ENCODE measurements at places on chromosomes 3 and 15.

- no peak for DNase-seq
Measured at GRCh38 chr15:58513726-58514336, 82.0 kb downstream of the LIPC start.

GRCh38 chr3:55526332-55527030 is 39.4 kb upstream of the WNT5A start:
- no peak for DNase-seq

- no peak for DNase-seq
Measured at GRCh38 chr15:40441565-40442531, 1.1 kb downstream of the BAHD1 start.

DNA sequence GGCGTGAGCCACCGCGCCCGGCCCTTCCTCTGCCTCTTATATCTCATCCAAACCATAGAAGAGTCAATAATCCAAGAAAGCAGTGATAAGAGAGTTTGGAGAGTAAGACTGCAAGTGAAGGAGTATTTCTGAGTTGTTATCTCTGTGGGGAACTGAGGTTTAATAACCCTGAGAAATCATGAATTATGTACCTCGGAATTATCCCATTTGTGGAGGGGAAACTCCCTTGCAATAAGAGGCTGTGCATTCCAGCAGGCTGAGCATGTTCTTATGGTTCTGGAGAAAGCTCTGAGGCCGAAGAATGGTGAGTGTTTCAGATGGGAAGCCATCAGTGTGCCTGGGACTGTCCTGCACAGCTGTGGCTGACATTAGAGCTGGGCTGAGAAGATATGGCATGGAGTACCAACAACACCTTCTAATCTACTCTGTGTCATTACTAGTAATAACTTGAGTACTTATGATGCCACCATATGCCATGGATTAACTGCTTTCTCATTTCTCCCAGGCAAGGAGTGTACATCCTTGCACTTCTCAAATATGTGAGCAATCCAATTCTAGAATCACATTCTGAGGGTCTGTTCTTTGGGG is 31.4 kb upstream of the NOX5 start:
- DNase-seq, result no peak

- no peak for DNase-seq
Measured at GRCh38 chr3:57960174-57960505, 48.1 kb upstream of the FLNB start.

- DNase-seq, result no peak
Measured at GRCh38 chr3:190073264-190074008, 47.3 kb downstream of the P3H2 start.

DNA sequence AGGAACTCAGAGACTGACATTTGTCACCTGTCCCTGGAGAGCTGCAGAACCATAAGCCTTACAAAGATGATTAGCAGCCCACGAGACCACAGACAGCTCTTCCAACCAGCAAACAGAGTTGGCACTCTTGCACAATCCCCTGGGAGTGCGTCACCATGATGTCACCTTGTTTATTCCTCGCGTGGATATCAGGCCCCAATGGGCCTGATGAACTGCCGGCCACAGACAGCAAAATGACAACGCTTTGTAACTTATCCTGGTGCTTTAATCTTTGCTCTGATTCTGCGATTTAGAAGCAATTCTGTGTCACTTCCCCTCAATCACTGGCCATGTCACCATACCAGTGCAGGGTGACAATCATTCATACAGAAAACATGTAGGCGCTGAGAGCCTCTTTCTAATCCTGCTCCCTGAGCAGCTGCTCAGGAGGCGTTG is 89.2 kb downstream of the TAMM41 start:
- no peak for DNase-seq

DNA sequence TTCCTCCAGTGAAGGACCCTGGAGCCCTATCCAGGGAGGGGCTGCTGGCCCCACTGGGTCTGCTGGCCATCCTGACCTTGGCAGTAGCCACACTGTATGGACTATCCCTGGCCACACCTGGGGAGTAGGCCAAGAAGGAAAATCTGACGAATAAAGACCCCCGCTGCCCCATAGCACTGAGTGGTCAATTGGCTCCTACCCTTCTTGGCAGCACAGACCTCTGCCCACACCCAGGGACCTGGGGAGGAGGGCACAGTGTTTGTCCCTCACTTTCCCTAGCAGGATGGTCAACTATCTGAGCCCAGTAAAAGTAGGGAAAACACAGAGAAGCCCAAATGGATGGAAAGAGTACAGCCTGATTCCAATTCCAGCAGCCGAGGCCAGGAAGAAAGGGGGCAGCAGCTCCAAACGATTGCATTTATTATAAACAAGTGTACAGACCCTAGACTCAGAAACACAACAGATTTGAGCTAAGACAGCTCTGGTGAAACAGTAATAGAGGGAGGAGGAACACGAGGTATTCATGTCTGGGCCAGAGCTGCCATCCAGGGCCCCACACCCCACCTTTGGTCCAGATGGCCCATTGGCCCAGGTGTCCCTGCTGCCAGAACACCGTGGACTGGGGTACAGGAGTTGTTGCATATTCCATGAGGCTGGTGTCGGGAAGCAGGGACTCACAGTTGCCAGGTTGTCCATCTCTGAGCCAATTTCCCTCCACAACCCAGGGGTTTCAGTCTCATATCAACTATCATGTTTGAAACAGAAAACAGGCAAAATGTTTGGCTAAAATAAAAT is 21.1 kb downstream of the ATRIP start:
- no peak for DNase-seq

DNA sequence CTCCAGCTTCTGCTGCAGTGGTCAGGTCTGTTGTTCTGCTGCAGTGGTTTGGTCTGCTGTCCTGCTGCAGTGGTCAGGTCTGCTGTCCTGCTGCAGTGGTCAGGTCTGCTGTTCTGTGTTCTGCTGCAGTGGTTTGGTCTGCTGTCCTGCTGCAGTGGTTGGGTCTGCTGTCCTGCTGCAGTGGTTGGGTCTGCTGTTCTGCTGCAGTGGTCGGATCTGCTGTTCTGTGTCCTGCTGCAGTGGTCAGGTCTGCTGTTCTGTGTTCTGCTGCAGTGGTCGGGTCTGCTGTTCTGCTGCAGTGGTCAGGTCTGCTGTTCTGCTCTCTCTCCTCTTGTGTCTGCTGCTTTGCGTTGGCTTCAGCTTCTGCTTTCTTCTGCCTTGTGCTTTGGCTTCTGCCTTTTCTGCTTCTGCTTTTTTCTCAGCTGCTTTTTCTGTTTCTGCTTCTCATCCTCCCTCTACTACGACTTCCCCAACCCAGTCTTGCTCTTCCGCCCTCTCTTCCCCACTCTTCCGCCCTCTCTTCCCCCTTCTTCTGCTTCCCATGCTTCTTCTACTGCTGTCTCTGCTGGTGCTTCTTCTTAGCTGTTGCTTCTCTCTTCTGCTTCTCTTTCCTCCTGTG is 50.7 kb downstream of the FAM43A start:
- no peak for DNase-seq

DNA sequence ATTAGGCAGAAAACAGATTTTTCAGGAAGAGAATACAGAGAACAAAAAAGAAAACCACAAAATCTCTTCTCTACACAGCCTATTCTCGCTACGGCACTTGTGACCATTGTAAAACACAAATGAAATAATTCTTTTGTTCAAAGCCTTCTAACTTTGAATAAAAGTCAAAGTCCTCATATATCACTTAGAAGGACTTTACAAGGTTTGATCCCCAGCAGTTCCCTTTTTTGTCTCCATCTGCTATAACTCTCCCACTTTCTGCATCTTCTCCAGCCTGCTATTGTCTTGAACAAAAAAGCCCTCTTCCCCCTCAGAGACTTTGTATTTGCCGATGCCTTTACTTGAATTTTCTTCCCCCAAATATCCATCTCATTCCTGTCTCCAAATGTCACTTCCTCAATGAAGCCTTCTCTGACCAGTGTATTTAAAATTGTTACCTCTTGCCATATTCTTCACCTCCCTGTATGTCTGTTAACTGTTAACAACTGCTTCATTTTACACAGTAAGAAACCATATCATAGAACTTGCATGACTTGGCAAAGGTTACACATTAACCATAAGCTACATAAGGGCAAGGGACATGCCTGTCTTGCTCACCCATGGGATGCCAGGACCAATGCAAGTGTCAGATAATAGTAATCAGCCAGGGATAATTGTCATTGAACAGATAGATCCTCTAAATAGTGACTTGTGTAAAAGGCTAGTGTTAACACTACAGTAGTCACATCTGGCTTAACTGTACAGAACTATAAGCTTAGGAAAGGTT is 122.4 kb downstream of the CBLB start:
- no peak for DNase-seq

DNA sequence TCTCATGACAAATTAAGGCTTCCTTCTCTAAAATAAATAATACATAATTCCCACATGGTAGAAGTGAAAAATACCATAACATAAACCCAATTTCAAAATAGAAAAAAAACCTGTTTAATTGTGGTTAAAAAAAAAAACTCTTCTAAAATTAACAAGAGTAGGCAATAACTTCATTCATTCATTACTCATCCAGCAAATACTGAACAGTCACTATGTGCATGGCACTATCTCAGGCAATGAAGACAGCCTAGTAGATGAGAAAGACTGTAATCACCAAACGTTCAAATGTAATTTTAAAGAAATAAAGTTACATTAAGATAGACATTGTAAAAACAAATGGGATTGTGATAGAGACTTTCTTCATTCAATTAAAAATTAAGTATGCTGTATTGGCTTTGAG is 43.4 kb downstream of the TFDP2 start:
- DNase-seq, result no peak

DNA sequence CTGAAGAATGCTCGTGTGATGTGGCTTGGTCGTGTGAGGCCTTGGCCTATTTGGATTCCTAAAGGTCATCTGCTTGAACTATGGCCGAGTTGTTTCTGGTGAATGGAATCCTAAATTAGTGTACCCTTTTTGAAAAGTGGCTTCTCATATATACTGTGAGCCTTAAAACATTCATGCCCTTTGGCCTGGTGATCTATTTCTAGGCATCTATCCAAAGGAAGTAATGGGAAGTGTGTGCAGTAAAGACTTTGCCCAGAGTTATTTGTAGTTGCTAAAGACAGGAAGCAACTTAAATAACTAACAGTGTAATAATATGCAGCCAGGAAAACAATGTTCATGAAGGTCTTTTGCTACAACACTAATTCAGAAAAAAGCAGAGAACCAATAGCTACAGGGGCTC is 3.0 kb downstream of the DGKG start:
- DNase-seq, result no peak

- no peak for DNase-seq
Measured at GRCh38 chr3:10434144-10434937, 71.0 kb downstream of the ATP2B2 start.

GRCh38 chr3:168596175-168596823 is 500.6 kb upstream of the GOLIM4 start:
- no peak for DNase-seq

DNA sequence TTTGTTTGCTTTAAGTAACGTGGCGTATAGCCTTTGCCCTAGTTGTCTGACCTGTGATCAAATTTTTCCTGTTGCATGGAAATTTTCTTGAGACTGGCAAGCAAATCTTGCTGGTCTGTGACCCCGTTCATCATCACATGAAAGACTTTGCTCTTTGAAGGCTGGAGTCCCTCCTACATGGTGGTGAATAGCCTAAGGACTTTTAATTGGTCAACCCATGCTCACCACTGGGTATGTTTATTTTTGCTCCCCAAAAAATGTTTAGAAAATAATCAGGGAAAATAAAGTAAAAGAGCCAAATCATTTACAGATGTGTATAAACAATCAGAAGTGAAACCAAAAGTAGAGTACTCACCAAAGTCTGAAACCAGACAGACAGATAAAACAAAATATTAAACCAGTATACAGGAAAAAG is 1075.3 kb upstream of the ALCAM start:
- no peak for DNase-seq

GRCh38 chr3:112000966-112001365 is 2.2 kb downstream of the TAGLN3 start:
- no peak for DNase-seq

DNA sequence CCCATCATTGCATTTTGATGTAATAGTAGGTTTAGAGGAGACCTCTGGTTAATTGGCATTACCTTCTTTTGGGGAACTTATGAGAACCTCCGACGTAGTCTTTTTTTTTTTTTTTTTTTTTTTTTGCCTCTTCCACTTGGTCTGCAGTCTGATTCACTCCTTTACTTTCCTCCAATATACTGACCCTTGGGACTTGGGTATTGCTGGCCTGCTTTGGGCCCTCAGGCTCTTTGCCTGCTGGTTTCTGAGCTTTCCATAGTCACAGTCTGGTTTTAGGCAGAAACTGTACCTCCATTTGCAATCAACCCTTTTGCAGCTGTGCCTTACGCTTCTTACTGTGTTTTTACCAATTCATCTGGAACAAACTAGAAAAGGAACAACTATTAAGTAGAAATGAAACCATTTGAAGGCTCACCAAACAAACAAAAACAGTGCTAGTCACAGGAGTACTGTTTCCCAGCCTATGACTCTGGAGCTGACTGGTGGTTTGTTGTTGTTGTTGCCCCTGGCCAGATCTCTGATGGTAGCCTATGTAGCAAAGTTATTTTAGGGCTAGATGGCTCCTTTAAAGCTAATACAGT is 272.8 kb downstream of the BBX start:
- no peak for DNase-seq

GRCh38 chr3:185175370-185175987 is 22.6 kb upstream of the C3orf70 start:
- no peak for DNase-seq

GRCh38 chr3:28301688-28302087 is 46.8 kb upstream of the ZCWPW2 start:
- no peak for DNase-seq

DNA sequence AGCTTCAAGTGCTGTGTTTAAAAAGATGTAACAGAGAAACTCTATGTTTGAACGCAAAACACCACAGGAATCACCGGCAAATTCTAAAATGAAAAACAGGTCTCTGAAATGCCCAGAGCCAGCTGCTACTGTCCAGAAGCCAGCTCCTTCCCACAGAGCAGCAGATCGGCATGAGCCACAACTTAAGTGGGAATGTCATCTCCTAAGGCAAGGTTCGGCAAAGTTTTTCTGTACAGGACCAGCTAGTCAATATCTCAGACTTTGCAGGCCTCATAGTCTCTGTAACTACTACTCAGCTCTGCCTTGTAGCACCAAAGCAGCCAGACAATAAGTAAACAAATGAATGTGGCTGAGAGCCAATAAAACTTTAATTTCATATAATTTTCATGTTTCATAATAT is 4.9 kb downstream of the PLOD2 start:
- DNase-seq, result no peak

All from activated CD4-positive, alpha-beta T cell treated with anti-CD3 and anti-CD28 coated beads, Interleukin-2, amount 50 U/mL, for 48 hours (primary cell).